ENCODE measurements at places on chromosomes 6 and 20. TPM values are rescaled to one million over a fixed set of nuclear protein-coding genes. Genes with fewer than 3 reads are reported as not detected.

Gene PAK5
- not detected for total RNA-seq

Gene NTSR1
- 0.98 TPM for total RNA-seq

Gene RNASET2
- total RNA-seq = 16.2 TPM

Gene SYTL3
- total RNA-seq = 13.8 TPM

Gene TRIM10
- total RNA-seq = not detected

Gene POLH
- total RNA-seq = 45.9 TPM

Gene SYCP2L
- total RNA-seq = not detected

Gene C20orf141
- total RNA-seq = not detected

Gene HEY2
- not detected for total RNA-seq

Gene OLIG3
- total RNA-seq = not detected

Gene TBXT
- total RNA-seq = not detected

Gene RAET1E
- 1.3 TPM for total RNA-seq

Gene PLEKHG1
- total RNA-seq = 0.06 TPM

Gene SNAP91
- not detected for total RNA-seq

Gene BLTP3A
- 1.2 TPM for total RNA-seq

Gene ANGPT4
- not detected for total RNA-seq

Gene CST1
- total RNA-seq = not detected

Gene PPP1R16B
- not detected for total RNA-seq

Gene SUMO4
- 0.34 TPM for total RNA-seq
